ENCODE measurements at places on chromosomes 11 and 22.

DNA sequence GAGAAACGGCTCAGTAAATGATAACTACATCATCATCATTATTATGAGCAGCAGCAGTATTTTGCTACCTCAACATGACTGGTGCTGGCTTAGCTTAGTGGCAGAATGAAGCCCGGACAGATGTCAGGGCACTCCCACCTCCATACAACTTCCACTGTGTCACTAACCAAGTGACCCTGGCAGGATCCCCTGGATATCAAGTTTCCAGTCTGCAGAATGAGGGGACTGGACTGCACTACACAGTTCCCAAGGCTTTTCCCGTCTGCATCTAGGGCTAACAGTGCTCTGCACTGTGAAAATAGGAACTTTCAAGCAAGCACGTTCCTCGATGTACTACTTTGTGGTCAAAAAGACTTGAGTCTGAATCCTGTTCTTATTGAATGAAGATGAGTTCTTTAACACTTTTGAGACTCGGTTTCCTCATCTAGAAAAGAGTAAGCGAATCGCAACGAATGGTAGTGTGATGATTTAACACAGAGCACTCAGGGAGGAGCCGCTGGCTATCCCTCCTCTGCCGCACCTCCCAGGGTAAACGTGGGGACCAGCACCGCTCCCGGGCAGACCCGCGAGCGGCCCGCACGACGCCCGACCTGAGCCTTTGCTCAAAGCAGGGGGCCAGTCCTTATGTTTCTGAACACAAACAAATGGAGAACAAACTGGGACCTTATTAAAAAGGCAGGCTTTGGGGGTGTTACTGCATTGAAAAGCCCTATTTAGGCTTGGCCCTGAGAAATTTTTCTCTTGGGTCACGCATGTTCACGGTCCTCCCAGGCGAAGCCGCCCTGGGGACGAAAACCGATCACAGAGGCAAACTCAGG, 910 bp downstream of the CLTCL1 start:
- DNase-seq, result no peak

DNA sequence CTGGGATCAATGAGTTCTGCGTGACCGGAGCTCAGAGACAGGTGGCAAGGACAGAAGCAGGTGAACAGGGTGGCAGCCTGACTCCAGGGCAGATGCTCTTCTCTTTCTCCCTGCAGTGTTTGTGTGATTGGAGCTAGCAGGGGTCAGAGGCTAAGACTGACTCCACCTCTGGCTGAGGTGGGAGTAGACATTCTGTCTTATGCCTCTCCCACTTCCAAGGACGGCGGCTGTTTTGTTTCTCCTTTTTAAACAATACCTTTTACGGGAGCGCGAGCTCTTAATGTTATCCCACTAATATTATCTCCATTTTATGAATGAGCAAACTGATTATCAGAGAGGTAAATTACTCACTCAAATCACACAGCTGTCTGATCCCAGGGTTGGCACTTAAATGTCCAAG, 323.7 kb downstream of the MIAT start:
- DNase-seq, result no peak

GRCh38 chr11:46049325-46049897, 71.8 kb downstream of the PHF21A start:
- DNase-seq, result no peak

- DNase-seq, result no peak
Observed at GRCh38 chr11:50078001-50078400, 45.3 kb downstream of the OR4C45 start.

- DNase-seq, result no peak
Observed at GRCh38 chr22:42591987-42592386, 22.7 kb downstream of the POLDIP3 start.

DNA sequence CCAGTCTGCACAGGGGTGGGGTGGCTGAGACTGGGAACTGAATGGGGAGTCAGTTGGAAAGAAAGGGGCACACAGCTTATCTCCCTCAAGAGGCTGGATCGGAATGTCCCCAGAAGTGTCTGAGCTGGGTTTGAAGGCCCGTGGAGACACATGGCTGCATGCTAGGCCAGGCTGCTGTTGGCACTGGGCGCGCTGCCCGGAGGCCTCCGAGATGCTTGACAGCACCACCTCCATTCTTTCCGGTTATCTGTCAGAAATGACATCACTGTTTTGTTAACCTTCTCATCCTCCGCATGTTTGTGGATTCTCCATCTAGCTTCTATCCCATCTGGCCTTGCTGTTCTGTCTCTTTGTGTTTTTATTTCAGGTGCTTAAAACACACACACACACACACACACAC, 85.5 kb downstream of the APIP start:
- no peak for DNase-seq

DNA sequence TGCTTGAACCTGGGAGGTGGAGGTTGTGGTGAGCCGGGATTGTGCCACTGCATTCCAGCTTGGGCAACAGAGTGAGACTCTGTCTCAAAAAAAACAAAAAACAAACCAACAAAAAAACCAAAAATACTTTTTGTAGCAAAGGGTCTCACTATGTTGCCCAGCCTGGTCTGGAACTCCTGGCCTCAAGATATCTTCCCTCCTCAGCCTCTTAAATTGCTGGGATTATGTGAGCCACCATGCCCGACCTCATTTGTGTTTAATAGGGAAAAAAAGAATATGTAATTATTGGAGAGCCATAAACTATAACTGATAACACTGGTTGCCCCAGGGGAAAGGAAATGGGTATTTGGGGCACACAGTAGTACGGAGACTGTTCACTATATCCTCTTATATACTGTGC, 19.7 kb downstream of the UVRAG start:
- no peak for DNase-seq

- no peak for DNase-seq
Observed at GRCh38 chr11:96102664-96103078, 178.8 kb upstream of the MTMR2 start.

- DNase-seq, result peak; percentile 34
Observed at GRCh38 chr11:77127235-77127911, 673 bp upstream of the MYO7A start.

DNA sequence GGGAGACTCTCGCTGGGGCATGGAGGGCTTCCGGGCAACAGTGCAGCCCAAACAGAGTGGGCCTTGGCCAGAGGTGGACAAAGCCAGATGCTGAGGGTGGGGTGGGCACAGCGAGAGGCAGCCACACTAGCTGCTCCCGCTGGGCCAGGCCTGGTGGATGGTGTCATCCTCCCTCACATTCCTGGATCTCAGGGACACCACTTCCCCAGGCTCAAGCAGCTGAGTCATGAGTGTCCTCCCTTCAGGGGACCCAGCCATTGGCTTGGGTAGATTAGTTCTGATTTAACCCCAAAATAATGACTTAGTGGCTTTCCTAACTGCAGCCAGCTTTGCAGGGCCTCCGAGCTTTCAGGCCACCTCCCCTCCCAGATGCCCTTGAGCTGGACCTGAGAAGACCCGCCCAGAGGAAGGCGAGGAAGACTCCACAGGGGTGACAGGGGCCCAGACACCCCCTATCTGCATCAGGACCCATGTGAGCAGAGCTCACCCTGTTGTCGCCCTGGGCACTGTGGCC, 25.9 kb upstream of the WNT7B start:
- DNase-seq, result no peak
